ENCODE measurements at places on chromosomes 12 and 14. TPM values are rescaled to one million over a fixed set of nuclear protein-coding genes. Genes with fewer than 3 reads are reported as not detected.

Gene LTB4R
- total RNA-seq = 2.1 TPM

Gene TBX5
- total RNA-seq = 55.8 TPM

Gene ZDHHC22
- total RNA-seq = not detected

Gene TMPRSS12
- not detected for total RNA-seq

Gene MYL6B
- total RNA-seq = 45.8 TPM

Gene CLEC9A
- total RNA-seq = not detected

DNA sequence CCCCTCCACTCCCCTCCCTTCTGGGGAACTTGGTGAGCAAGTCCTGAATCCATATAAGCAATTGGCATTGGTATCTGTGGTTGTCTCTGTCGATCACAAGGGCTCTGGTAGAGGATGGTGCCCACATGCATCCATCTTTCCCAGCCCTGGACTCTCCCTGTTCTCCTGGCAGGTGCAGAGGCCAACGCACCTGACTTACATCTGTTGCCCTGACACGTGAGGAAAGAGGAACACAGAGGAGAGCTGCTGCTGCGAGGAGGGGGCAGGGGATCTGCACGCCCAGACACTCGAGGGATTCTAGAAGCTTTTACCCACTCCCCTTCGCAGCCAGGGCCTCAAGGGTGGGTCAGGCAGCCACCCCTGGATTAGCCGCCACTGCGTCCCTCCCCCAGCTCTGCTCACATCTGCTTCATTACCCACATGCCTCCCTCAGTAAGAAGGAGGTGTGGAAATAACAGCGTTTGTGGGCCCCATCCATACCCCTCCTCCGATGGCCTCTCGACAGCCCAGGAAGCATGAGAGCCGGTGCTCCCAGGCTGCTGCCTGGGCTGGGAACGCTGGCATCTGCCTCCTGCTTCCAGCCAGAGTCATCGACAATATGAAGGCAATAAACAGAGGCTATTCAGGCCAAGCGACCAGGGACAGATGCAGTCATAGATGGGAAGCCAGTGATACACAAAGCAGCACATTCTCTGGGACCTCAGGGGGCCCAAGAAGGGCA is 56.5 kb downstream of the KDM2B start:
- no peak for DNase-seq

- DNase-seq = no peak
These were observed 1096.0 kb upstream of the FLRT2 start for GRCh38 chr14:84433961-84434360.

DNA sequence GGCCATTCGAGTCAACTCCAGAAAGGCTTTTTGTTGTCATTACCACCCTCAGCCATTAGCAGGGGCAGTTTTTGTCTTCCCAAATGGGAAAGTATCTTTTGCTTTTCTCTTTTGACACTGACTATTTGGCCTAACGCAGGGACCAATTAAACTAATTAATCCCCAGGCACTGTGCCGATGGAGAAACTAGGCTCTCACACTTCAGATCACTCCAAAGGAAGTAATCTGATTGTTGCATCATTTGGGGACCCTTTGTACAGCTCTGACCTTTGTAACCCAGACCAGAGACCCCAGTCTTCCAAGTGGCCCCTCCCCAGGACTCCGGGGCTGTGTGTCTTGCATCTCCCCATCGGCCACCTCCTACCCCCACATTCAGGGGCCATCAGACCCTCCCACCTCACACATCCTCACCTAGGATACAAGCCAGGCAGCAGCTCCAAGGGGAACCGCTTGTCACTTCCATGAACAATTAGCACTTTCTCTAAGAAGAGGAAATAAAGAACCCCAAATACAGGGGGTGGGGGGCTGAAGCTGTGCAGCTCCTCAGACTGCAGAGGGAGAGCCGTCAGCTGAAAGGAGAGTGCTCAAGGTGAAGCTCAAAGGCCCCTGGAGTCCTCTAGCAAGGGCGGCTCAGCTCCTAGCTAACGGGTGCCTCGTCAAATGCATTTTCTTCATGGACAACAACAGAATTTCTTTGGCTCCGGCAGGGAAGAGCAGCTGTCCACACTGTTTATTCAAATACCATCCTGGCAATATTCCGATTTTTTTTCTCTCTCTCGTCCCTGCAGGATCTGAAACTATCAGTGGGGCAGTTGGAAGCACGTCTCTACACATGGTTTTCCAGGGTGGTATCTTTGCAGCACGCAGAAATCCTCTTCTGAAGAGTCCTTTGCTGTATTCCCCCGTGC is 64.3 kb upstream of the DIO3 start:
- DNase-seq = no peak

GRCh38 chr12:124861898-124862676 is 1.6 kb downstream of the SCARB1 start:
- DNase-seq = no peak

All from Right ventricle myocardium inferior (tissue), 1 donor.